ENCODE measurements at places on chromosomes 12 and 14.

GRCh38 chr12:62250671-62251608 lies 9.3 kb upstream of the USP15 start:
- DNase-seq: no peak

GRCh38 chr12:38669530-38669929 lies 235.9 kb downstream of the CPNE8 start:
- no peak for DNase-seq

DNA sequence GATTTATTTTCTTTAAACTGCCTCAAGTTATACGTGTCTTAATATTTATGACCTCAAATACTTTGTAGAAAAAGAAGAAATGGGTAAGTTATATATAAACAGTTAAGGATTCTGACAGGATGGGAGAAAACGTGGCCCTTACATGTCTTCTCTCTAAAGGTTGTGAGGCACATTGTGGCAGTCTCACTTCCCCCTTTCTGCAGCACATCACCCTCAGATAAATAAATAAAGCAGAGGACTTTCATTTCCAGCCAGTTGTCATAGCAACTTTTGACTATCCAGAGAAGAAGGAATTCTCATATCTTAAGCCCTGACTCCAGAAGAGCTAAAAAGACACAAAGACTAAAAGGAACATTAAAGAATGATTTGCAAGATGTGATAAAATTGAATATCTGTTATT lies 28.8 kb upstream of the CEP83 start:
- no peak for DNase-seq

DNA sequence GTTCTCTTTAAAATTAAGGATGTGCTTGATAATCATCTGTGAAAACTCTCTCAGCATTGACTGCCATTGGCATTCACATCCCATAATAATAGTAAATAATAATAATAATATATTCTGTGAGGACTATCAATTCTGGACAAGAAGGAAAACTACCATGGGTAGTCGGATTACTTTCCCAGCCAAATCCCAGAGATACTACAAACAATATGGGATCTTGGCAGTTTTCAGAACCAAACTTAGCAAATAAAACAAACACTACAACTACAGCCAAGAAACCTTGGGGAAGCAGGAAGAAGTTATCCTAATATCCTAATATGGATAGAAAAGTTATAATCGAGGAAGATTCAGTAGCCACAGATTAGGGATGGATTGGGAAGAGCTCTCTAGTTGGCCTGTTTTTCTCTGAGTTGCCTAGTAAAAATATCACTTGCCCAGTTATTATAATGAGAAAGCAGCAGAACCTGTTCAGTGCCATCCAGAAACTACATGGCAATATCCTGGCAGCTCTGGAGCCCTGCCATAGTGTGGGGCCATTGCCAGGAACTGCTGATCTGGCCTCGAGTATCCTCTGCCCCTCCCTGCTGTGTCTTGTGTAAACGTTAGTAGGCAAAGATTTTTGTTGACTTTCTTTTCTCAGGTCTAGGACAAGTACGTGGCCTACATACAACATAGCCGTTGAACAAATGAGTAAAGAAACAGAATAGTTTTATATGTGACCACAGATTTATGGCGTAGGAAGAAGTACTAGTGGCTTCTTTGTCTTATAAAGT lies 193.5 kb downstream of the SLC2A13 start:
- peak; percentile 23 for DNase-seq

GRCh38 chr12:123924539-123924938 lies 48.1 kb downstream of the CCDC92 start:
- no peak for DNase-seq

DNA sequence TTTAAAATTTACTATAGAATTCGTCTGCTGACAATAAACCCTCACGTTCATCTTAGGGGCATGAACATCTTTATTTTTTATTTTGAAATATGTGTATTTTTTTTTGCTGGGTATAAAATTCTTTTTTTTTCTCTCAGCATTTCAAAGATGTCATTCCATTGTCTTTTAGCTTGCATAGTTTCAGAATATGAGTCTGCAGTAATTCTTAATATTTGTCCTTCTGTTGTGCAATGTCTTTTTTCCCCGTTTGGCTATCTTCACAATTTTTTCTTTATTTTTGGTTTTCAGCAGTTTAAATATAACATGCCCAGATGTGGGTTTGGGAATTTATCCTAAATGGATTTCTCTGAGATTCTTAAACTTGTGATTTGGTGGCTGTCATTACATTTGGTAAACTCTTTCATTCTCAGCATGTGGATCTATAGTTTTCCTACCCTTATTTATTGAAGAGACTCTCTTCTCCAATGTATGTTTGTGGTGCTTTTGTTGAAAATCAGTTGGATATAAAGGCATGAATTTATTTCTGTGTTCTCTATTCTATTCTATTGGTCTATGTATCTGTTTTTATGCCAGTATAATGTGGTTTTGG lies 37.8 kb upstream of the PLBD1 start:
- no peak for DNase-seq

DNA sequence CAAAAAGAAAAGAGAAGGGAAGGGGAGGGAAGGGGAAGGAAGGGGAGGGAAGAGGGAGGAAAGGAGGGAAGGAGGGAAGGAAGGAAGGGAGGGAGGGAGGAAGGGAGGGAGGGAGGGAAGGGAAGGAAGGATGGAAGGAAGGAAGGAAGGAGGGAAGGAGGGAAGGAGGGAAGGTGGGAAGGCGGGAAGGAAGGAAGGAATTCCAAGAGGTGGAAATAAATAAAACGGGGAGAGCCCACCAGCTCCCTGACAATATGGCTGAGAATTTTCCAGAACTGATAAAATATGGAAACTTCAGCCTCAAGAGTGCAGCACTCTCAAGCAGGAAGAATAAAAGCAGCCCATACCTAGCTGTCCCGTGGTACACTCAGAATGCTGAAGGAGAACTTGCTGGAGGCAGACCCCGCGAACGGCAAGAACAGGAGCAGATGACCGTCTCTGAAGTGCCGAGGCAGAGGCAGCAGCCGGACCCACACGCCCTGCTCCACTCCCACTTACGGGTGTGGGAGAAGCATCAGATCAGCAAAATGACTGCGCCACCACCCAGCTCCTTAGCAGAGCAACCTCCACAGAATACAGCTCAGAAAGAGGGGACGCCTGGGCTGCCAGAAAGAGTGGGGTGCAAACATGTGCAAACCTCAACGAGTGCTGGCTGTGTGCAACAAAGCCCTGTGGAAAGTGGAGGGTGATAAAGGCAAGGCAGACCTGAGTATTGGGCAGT lies 34.1 kb upstream of the INF2 start:
- no peak for DNase-seq

GRCh38 chr12:51855586-51856428 lies 7.3 kb upstream of the FIGNL2 start:
- DNase-seq: peak; percentile 47

Data from heart right ventricle (tissue), 16 donors.